ENCODE measurements at places on chromosomes 5 and 9. TPM values are rescaled to one million over a fixed set of nuclear protein-coding genes. Genes with fewer than 3 reads are reported as not detected.

DNA sequence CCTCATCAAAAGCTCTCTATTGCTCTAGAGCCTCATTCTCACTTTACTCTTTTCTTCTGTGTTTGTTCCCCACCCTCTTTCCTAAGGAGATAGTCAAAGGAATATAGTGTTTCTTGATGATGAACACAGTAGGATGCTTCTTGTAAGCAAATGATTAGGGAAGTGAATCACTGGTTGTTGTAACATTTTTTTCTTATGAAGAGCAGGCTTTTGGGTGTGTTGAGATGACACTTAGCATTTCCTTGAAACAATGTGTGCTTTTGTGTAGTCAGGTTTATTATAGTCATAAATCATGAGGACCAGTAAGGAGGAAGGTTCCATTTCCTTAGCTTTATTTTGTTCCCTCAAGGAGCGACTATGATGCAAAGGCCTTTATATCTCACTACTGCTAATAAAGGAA lies 1991.3 kb upstream of the C9orf72 start:
- no peaks in the 10 kb centered on the region for H3K4me1 ChIP-seq
- no peak for DNase-seq
- no peak overlapping the region for H3K27ac ChIP-seq
- no peaks in the 10 kb centered on the region for H3K36me3 ChIP-seq
- no peaks in the 10 kb centered on the region for H3K27me3 ChIP-seq
- H3K4me3 ChIP-seq, result no peak overlapping the region

- peaks cover 51% of the 10 kb centered on the region for H3K4me1 ChIP-seq
- H3K36me3 ChIP-seq, result no peaks in the 10 kb centered on the region
- no peak overlapping the region for H3K4me3 ChIP-seq
- H3K27ac ChIP-seq, result peak overlapping the region; percentile 80
Observed at GRCh38 chr5:139141446-139142204, 56.5 kb downstream of the SIL1 start.

DNA sequence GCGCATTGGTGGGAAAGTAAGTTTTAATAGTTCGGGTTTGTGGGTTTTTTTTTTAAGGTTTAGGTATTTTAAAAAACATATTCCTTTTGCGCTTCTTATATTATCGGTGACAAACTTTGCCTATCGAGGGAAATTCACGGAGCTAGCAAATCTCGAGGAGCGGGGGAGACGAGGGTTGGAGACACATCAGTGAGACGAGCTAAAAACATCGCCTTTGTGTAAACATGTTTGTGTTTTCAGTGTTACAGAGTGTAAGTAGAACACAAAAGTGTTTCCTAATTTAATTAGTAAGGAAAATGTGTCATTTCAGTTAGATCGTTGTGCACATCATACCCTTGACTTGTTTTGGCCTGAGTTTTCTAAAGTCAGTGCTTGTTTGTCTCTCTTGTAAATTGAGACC lies 945 bp downstream of the BTF3 start:
- no peak for DNase-seq
- H3K36me3 ChIP-seq, result peaks cover 13% of the 10 kb centered on the region
- peak overlapping the region; percentile 91 for H3K4me3 ChIP-seq
- H3K4me1 ChIP-seq, result peaks cover 24% of the 10 kb centered on the region
- H3K27ac ChIP-seq, result peak overlapping the region; percentile 96

Gene ALDH7A1
- total RNA-seq, result 18.9 TPM

All from sigmoid colon (tissue), 7 donors.